ENCODE measurements at places on chromosomes 2 and 18.

GRCh38 chr2:172423160-172423559 lies 4.2 kb upstream of the ITGA6 start:
- DNase-seq = no peak

GRCh38 chr18:21277578-21277977 lies 35.5 kb downstream of the GREB1L start:
- no peak for DNase-seq

DNA sequence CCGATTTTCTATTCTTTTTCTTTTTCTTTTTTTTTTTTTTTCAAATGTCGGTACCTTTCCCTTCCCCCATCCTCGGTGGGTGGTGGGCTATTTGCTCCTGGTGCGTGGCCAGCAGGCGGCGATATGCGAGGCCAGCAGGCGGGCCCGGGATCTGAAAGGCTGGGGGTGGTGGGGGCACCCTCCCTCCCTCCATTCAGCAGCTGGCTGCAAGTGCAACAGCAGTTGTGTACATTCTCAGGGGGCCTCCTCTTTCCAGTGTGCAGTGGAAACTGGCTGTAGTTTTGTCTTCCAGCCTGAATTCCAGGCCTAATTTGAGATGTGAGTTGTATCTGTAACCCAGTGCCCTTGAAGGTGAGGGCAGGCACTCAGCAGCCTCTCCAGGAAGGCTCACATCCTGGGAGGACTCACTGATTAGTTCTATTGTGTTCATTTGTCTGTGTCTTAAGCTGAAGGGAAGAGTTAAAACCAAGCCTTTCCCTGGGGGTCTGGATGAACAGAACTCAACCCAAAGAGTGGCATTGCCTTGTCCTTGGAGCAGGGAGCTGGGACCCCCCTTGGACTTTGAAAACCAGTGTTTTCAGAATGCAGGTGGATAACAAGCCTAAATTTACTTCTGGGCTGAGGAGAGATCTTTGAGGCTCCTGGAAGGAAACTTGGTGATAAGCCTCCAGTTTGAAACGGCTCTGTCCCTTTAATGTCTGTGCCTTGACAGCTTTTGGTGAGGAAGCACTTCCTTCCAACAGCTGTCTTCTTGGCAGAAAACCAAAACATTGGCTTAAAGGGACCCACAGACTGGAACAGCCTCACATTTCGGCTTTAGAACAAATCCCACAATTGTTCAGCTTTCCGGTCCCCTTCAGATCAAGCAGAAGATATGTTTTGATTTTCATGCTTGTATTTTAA lies 3.3 kb downstream of the MYCN start:
- DNase-seq = no peak

DNA sequence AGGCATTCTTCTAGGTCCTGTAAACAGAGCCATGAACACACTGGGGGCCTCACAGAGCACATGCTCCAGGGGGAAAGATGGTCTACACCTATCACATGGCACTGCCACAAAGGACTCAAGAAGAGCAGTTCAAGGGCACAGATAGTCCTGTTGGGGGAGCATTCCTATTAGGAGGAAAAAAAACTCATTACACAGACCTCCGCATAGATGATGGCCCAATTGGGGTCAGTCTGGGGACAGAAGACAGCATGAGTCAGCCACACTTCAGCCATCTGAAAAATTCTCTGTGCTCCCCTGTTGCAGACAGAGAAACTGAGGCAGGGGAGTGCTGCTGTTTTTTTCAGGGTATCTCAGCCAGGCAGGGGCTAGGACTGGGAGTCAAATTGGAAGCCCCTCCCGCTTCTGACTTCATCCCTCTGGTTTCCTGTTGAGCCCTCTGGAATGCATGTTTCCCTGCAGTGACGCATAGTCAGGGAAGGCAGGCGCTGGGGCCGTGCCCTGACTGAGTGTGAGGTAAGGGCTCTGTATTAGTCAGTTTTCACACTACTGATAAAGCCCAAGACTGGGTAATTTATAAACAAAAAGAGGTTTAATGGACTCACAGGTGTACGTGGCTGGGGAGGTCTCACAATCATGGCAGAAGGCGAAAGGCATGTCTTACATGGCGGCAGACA lies 67.9 kb downstream of the RHOB start:
- DNase-seq = no peak

GRCh38 chr18:3528231-3528630 lies 78.3 kb downstream of the TGIF1 start:
- no peak for DNase-seq

DNA sequence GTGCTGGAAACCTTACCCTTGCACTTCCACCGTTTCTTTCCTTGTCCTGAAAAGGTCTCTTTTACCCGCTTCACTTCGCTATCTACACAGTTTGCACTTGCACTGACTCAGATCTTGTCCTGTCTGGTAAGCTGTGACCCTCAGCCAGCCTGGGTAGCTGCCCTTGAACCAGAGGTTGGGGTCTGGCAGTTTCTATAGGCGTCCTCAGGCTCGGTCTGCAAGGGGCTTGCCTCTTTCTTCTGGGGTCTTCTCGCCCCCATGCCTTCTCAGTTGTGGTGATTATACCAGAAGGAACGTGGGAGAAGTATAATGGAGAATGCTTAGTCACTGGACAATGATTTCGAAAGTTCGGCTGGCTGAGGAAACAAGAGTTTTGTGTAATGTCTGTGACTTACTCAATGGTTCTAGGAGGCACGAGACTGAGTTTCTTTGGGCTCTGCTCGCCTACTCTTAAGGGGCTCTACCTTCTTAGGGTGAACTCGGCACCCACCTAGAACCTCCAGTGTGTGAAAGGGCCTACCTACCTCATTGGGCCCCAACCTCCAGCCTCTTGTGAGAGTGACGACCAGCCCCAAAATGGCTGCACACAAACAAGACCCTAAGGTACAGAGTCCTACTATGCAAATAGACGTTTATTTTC lies 6.9 kb upstream of the STAT1 start:
- DNase-seq = peak; percentile 77

DNA sequence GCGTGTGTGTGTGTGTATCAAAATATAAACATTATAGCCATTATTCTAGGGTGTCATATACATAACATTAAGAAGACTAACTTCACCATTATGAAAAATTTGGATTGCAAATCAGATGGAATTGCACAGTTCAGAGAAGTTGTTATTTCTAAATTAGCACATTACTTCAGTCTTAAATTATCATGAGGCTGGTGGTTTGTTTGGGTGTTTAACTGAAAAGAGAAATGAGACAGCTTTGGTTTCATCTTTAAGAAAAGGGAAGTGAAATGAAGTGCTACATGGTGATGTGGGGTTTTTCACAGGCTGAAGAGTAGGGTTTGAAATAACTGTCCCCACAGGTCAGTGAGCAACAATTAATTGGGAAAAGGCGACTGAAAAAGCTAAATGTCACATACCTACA lies 161.2 kb upstream of the XIRP2 start:
- DNase-seq = no peak

GRCh38 chr2:10042301-10043161 lies 819 bp upstream of the KLF11 start:
- no peak for DNase-seq
